ENCODE measurements at places on chromosomes 4 and X.

GRCh38 chrX:85903692-85904471 is 143.5 kb downstream of the CHM start:
- DNase-seq: no peak

GRCh38 chrX:9271789-9272525 is 192.9 kb upstream of the TBL1X start:
- DNase-seq: no peak

- DNase-seq: no peak
These were observed 2.5 kb downstream of the ADD1 start for GRCh38 chr4:2846172-2846571.

DNA sequence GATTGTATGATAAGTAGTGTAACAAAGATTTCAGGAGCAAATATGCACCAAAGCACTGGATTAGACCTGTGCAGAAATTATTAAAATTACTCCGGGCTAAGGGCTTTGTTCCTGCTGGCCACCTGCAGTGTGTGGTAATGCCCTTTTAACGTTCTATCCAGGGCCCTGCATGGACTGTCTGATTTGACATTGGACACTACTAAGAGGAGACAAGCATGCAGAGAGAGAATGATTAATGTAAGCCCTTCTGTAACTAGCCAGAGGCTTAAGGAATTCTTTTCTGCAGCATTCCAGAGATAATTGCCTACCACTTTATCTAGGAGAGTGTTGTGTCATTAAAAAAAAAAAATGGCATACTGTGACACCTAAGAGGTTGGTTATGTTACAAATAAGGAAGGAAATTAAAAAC is 117.0 kb downstream of the PCDH7 start:
- DNase-seq: no peak

DNA sequence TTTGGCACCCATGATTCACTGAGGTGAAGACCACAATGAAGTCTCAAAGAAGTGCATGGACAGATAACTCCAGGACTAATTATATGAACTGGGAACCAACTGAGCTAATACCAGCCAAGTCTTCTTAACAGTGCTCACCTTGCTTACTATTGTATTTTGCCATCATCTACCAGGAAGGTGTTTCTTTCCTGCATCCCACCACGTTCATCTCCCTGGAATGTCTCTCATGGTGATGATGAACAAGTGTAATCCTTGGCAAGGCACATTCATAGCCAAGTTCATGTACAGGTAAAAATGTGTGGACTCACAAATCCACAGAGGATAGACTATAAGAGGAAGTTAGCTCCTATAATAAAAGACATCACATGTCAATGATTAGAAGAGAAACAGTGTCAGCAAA is 489.1 kb downstream of the SMARCA1 start:
- no peak for DNase-seq

- DNase-seq: no peak
These were observed 311.2 kb upstream of the GATB start for GRCh38 chr4:152072001-152072485.

GRCh38 chrX:127877318-127877717 is 174.9 kb downstream of the ACTRT1 start:
- DNase-seq: no peak

- DNase-seq: no peak
These were observed 23.8 kb upstream of the HPSE start for GRCh38 chr4:83358410-83358809.

GRCh38 chr4:156948738-156949137 is 22.9 kb downstream of the PDGFC start:
- no peak for DNase-seq

DNA sequence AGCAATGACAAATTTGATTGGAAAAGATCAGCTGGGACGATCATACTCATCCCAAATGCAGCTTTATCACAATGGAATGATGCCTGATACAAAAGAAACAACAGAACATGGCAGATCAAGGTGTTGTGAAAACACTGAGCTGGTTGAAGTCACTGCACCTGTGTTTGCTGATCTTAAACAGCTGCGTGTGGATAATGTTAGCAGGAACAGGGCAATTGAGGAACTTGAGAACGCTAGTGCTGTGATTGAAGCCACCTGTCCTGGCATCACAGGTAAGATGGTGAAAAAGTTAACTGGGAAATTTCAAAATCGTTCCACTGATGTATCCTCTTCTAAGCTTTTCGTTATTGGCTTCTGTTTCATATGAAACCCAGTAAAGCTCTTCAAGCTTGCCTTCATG is 27.4 kb upstream of the SOD3 start:
- no peak for DNase-seq

DNA sequence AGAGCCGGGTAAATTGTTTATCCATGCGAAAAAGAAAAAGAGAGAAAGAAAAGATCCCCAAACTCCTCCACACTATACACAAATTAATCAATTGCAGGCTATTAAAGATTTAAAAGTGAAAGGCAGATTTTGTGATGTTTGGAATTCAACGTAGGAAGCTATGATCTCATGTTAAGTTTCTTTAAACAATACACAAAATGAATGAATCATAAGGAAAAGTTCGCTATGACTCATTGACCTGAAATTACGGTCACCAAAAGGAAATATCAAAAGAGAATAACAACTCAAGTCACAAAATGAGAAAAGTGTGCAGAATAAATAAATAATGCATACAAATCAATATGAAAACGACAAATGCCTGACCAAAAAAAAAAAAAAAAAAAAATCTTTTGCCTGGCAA is 28.6 kb downstream of the CLNK start:
- no peak for DNase-seq

GRCh38 chrX:48911412-48912182 is at the start of gene SLC35A2:
Gene SLC35A2, minus strand, starts transcription at chrX:48911646. Its CDS starts 10 bp downstream, at chrX:48911636.
- DNase-seq: peak; percentile 76

DNA sequence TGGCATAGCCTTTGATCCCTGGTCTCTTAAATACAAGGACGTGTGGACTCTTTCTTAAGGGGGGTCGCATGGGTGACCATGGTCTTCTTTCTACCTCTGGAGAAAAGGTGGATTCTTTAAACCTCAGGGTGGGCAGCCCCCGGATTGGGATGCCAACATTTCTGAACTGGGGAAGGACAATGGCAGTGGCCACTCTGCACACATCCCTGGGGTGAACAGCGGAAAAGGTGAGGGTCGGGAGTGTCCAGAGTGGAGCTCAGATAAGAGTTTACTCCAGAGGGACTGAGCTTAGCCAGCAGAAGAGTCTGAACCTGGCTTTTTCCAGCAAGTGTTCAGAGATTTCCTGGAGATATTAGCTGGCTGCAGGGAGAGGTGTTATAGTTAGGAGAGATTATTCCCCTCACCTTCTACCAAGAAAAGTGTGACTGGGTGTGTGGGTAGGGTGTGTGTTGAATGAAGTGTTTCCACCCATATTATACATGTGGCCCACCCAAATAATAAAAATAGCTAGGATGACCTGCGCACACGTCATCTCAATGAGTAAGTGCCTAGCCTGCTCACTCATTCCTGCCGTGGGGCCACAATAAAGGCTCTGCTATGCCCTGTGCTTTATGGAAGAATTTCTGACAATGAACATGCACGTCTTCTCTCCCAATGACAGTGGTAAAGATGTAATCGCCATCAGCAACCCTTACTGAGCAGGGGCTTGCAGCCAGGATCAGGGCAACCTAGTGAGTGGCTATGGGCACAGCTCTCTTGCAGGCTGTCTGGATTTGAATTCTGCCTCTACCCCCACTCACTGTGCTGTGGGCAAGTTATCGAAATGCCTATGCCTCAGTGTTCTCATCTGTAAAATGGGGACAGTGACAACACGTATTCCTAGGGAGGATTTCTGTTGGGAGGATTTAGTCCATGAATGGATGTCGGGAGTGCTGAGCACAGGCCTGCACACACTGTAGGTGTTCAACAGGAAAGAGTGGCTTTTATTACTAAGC is 76.6 kb downstream of the SLC2A9 start:
- no peak for DNase-seq

Data from DMS79 treated with DMSO at 0.1 percent for 48 hours (cell line).